ENCODE measurements at places on chromosomes 2 and 18.

DNA sequence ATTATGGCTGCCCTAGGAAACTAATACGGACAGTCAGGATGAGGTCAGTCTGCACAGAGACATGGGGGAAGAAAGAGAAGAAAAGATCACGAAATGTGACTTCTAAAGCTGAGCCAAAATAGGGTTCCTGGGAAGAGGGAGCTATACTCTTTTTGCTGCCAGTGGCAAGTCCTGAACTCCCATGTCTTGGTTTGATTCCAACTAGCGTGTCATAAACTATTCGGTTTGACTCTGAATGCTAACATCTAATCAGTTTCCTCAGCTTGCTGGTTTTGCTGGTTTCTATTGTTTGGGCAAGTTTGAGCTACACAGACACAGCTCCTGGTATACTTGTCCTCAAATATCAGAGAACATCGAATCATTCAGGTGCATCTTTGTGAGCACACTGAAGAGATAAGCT lies 80.5 kb upstream of the CYP1B1 start:
- DNase-seq: no peak

DNA sequence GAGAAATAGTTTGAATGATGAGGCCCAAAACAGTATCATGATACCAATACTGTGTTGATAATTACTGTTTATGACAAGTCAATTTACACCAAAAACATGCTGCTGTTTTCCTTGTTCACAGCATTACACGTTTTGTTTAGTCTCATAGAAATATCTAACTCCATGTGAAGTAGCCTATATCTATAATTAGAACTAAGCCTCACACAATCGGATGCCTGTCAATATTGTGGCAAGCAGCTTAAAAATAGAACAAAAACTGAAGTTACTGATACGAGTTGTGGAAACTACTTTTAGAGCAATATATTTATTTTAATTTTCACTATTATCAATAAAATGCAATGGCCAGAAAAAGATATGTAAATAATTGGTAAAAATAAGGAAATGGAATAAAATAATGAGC lies 470.8 kb downstream of the ZEB2 start:
- no peak for DNase-seq

- no peak for DNase-seq
Measured at GRCh38 chr18:49212819-49213218, 247.6 kb downstream of the DYM start.

GRCh38 chr2:36492216-36492945 lies 105.6 kb downstream of the FEZ2 start:
- no peak for DNase-seq

DNA sequence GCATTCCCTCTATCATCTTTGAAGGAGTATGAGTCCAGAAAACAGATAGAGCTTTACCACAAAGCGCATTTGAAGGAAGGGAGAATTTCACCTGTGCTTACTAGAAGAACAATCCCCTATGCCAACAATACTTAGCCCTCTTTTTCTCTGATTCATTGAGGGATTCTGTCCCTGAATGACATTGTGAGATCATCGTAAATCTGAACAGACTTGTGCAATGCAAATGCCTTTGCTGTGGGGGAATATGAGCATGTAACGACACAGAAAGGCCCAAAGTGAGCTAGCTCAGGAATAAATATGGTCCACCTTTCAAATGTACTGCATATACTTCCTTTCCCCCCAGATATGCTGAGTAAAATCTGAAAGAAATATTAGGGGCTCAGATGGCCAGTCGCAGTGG lies 67.6 kb downstream of the SCN1A start:
- no peak for DNase-seq

DNA sequence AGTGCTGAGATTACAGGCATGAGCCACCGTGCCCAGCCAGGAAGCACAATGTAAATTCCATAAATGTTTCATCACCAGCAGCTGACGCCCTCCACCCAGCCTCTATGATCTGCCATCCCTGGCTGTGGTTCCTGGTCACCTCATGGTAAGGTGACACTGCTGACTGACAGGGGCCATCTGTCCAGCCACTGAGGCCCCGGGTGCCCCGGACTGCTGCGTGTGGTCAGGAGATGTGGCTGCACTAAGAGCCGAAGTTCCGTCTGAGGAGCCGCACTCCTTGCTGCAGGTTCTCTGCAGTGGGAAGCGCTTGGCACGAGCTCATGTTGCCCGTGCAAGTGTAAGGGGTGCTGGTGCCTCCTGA lies 10.9 kb downstream of the NTSR2 start:
- no peak for DNase-seq

DNA sequence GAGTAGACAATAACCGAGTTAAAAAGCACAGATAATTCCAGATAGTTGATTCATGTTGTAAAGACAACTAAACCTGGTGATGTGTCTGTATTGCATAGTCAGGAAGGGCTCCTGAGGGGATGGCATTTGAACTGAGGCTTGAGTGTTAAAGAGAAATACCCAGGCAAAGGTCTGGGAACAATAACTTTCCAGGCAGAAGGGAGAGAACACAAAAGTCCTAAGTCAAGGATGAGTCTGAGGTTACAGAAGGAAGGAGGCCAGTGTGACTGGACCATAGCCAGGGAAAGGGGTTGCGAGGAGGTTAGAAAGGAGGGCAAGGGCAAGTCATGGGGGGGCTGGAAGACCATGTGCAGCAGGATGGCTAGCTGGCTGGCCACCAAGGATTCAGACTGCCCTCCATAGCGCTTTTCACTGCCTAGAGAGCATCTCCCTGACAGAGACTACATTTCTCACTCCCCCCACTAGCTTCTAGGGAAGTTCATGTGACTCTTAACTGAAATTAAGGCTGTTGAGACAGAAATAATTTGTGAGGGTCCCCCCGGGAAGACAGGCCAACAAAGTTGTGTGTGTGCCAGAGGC lies 135.5 kb upstream of the CREB1 start:
- DNase-seq: no peak

DNA sequence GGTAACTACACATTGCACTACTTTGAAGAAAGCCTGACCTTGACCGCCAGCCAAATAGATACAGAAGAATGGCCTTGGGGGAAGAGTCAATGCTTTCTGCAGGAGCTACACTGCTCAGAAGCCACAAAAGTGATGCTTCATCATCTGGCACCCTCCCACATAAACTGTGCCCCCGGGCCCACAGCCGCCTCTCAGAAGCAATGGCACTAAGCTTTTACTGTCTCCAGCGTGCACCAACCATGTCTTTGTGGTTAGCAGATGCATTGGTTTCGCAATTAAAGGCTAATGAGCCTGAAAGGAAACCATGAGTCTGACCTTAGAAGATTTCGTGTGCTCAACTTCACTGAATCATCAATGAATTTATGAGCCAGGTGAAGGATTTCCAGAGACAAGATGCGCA lies 209.4 kb upstream of the TRIB2 start:
- DNase-seq: no peak

DNA sequence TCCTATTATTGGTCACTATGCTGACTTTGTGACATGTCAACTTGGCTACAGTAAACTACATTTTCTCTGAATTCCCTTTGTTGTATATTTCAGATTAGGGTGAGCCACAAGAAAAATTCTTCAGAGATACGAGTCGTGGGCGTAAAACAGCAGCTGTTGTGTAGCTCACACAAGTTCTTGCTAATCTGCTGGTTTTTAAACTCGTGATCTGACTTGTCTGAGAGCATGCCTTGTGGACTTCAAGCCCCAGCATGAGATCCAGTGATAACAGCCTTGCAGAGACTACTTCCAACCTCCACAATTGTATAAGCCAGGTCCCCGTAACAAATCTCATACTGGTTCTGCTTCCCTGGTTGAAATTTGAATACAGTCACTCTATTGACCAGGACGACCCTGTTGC lies 259.8 kb upstream of the LYPD1 start:
- DNase-seq: no peak

DNA sequence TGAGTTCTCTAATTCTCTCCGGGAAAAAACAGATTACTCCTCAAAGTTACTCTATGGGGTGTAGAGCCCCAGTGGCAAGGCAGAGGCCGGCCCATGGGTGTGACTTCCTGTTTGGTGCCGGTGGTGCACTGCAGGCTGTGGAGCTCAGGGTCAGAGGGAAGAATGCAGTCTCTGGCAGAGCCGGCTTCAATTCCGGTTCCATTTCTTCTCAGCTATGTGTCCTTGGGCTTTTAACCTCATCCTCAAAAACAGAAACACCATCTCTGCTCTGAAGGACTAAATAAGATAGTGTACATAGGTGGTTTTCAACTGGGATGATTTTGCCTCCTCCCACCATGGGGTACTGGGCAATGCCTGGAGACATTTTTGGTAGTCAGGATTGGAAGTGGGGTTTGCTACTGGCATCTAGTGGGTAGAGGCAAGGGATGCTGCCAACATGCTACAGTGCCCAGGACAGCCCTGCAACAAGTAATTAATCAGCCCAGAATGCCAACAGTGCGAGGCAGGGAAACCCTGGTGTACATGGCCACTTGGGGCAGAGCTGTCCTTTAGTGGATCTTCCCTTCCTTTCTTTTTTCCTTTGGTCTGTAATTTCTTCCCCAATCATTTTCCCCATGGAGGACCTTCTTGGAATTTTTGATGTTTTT lies 81.2 kb downstream of the INSIG2 start:
- DNase-seq: no peak

- no peak for DNase-seq
Measured at GRCh38 chr2:29259221-29259620, 144.0 kb downstream of the CLIP4 start.

- DNase-seq: no peak
Measured at GRCh38 chr18:9263264-9263663, 71.3 kb upstream of the TWSG1 start.

- DNase-seq: no peak
Measured at GRCh38 chr2:101145406-101145805, 5.8 kb downstream of the TBC1D8 start.

- no peak for DNase-seq
Measured at GRCh38 chr2:83475371-83475770, 983.7 kb downstream of the SUCLG1 start.

DNA sequence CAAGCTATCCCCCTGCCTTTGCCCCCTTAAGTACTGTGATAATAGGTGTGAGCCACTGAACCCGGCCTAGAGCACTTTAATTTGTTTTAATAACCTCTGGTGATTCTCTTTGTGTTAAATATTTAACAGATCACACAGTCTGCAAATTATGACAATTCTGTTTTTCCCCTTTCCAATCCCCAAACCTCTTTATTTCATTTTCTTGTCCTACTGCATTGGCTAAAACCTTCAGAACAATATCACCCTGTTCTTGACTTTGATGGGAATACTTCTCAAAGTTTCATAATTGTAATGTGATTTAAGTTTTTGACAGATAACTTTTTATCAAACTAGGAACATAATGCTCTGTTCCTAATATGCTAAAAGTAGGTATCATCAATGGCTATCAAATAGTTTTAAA lies 44.5 kb downstream of the USP37 start:
- DNase-seq: no peak

DNA sequence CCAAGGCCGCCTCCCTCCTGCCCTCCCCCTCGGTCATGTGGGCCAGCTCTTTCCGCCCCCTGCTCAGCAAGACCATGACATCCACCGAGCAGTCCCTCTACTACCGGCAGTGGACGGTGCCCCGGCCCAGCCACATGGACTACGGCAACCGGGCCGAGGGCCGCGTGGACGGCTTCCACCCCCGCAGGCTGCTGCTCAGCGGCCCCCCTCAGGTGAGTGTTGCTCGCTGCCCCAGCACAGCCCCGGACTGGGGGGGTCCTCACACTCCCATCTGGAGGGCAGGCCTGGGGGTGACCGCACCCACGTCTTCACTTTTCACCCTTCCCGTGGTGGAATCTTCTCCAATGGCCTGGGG lies 51.3 kb downstream of the NTSR2 start:
- no peak for DNase-seq

DNA sequence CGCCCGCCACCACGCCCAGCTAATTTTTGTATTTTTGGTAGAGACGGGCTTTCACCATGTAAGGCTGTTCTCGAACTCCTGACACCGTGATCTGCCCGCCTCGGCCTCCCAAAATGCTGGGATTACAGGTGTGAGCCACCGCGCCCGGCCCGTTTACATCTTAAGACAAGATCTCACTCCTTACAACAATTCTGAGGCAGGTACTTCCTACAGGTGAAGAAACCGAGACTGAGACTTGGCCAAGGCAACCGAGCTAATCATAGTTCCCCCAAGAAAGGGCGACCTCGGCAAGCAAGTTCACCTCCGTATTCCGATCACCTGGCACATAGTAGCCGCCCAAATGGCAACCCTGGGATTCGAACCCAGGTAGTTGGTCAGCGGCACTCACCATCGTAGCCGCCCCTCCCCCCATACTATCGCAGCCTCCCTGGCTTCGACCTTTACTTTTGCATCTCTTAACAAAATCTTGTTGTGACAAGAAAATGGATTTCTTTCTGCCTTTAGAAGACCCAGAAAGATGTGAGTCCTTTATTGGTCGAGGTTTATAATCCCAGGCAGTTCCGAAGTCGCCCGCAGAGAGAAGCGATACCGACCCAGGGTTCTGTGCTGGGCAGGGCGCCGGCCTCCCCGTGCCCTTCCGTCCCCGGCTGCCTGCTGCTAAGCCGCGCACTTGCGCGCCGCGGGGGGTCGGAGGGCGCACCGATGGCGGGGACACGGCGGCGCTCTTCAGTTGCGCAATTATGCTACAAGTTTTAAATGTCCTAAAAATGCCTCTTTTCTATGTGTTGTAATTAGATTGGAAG lies 1.1 kb upstream of the FZD5 start:
- no peak for DNase-seq

DNA sequence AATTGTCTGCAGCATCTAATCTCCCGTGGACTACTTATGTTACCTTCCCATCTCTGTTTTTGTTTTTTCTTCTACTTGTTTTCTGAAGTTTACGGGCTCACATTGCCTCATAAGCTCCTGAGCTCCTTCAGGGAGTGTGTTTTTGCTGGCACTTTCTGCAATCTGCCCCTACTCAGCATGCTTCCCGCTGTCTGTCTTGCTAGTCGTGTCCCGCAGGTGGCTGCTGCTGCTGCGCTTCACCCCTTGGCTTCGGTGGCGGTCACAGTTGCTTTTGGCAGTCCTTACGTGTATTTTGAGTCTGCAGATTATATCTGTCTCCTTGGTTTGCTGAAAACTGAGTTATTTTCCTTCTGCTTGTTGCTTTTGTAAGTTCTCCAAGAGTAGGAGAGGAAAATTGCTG lies 37.3 kb downstream of the FER1L5 start:
- no peak for DNase-seq

DNA sequence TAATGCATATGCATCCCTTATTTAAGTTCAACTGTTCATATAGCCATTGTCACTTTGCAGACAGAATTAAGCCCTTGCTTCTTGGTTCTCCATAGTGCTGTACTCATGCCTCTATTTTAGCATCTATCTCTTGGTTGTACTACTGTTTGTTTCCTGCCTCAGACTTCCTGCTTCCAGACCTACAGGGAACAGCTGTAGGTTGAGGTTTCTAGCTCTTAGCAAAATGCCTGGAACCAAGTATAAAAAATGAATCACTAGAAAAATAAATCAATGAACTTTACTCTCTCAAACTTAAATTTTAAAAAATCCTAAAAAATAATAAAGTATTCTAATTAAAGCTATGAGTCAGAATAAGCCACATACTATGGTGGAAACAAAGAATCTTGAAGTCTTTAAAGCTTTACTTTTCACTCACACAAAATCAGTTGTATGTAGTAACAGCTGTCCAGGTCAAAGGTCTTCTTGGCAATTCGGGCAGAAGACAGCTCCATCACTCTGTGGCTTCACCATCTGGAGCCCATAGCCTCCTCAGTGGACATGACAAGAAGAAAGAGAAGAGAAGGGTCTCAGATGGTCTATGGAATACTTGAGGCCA lies 1228.1 kb upstream of the GYPC start:
- DNase-seq: no peak

All from COR-L47 (cell line).